ENCODE measurements at places on chromosomes 6 and 20.

DNA sequence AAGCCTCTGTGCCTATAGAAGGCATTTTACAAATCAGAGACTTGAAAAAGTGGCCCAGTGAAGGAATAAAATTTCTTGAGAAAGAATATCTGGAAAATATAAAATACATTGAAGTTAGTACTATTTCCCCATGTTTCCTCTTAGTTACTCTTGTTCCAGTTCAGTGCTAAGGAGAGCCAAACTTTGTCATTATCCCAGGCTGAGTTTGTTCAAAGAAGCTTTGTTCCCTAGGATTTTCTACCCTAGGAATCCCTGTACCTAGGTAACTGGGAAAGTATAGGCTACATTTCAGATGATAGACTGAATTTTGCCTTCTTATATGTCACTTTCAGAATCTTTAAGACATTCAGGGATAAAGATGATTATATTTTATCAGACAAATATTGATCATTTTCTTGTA lies 1395.7 kb upstream of the MAP3K7 start:
- DNase-seq = no peak

- DNase-seq = no peak
These were observed 2.3 kb upstream of the TLDC2 start for GRCh38 chr20:36873498-36874189.

DNA sequence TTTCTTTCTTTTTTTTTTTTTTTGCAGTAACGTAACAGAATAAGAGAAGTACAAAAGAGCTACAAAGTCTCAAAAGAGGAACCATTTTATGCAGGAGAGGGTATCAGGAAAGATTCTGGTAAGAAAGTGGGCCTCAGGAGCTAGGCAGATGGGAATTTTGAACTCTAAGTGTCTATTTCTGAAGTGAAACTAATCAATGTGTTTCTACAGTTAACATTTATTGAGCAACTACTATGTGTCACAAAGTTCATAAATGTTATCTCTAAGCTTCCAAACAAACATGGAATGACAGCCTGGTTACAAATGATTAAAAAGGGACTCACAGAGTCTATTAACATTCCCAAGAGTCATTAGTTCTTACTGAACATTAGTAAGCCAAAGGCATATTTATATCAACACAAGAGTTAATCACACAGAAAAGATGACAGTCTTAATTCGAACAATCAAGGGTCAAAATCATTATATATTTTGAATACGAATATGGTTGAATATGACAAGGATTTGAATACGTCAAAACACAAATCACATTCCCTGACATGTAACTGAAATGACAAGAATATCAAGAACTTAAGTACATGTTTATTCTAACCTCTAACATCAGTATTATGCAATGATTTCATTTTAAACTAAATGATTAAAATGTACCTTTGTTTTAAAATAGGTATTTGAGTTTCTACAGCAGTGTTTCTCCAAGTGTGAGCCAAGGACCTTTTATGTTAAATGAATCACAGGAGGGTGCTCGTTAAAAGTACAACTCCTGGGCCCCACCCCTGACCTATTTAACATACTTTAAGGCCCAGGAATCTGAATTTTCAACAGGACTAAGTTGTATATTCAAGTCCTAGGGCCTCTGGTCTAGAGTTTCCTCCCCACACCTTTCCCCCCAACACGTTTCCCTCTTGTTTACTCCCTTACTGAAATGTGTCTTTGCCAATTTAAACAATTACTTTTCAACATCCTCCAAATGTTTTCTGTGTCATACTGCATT lies 89.7 kb downstream of the ATXN1 start:
- no peak for DNase-seq

GRCh38 chr20:46930640-46931339 lies 36.1 kb downstream of the EYA2 start:
- no peak for DNase-seq

DNA sequence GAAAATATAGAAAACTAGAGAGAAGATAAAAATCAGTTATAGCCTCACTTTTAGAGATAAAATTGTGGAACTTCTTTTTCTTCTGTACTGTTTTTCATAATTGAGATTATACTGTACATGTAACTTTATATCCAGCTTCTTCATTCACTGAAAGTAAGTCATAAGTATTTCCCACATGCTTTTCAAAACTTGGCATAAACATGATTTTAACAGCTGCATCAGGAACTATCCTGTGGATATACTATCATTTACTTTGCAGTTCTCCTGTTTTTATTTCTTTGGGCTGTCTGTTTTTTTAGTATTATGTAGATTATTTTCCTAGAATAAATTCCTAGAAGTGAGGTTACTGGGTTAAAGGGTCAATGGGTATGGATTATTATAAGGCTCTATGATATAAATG lies 14.8 kb downstream of the DSTN start:
- no peak for DNase-seq

DNA sequence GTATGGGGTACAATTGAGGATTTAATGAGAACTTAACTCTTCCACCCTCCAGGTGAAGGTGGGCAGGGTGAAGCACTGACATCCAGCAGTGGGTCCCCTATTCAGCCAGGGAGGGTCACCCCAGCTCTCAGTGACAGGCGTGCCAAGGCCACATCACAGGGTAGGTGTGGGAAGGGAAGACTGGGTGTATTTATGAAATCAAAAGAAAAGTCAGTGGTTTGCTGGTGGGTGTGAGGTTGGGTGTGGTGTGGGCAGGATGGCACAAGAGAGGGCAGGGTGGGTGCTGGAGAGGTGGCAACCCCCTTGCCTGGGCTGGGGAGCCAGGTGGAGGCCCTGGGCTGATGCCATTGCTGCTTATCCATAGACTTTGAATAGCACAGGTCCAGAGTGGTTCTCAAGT lies 16.6 kb downstream of the SYNDIG1 start:
- no peak for DNase-seq

DNA sequence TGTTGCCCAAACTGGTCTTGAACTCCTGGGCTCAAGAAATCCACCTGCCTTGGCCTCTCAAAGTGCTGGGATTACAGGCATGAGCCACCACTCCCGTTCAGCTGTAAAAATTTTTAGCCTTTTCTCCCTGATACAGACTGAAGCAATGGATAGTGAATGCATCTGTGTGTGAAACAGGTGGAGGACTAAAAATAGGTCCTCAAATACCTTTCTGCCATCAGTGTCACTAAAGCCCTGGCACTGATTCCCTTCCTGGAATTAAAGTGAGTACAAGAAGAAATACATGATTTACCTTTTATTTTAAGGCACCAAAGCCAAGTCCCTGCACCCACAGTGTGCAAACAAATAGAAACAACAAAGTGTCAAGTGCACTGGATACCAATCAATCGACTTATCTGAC lies 25.1 kb downstream of the TULP4 start:
- DNase-seq = no peak

- DNase-seq = no peak
These were observed 20.9 kb downstream of the DEK start for GRCh38 chr6:18243302-18243893.

DNA sequence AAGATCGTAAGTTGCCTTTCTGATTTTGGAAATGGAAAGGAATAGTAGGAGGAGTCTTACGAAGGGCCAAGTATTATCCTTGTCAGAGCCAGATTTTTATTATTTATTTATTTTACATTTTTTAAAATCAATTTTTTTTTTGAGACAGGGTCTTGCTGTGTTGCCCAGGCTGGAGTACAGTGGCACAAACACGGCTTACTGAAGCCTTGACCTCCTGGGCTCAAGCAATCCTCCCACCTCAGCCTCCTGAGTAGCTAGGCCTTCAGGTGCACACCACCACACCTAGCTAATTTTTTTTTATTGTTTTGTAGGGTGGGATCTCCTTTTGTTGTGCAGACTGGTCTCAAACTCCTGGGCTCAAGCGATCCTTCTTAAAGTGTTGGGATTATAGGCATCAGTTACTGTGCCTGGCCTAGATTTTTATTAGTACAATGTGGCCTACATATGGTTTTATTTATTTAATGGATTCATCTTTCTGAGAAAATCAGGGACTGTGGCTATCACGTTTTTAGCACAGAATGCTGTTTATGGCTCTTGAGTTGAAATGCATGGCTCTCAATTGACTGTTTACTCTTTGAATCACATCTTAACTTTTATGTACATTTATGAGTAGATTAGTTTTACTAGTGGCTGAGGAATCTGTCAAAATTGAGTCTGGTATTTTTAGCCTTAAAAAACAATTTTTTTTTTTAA lies 16.7 kb downstream of the CDC5L start:
- DNase-seq = no peak

DNA sequence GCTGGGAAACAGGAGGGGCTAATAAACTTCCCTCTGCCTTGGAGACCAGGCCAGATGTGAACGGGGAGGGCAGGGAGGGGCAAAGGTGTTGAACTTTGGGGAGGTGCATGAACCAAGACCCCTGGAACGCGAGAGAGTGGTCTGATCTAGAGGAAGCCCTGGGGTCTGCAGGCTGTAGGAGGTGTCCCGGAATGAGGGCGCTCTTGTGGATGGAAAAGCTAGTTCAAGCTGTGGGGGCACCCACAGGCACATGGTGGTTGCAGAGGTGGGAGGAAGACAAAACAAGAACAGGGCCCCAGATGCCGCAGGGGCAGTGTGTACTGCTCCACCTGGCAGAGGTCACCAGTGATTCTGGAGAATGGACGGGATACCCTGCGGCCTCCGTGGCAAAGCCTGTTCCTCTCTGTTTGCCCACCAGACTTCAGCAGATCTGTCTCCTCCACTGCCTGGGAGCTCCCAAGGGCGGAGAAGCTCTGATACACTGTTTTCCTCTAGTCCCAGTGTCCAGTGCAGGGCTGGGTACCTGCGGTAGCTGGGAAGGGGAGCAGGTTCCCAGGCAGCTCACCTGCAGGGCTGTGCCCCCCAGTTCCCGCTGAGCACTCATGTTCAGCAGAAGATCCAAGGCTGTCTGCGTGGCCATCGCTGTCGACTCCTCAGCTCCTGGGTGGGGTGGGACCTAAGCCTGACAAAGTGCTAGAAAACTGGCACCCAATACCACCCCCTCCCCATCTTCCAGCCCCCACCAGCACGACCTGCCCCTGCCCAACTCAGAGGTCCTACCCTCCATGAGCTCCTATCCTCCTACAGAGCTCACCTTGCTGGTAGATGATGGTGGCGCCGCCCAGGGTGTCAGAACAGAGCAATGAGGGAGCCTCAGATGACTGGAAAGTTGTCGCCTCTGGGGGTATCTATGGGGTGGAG lies 14.7 kb downstream of the ZNF335 start:
- DNase-seq = no peak

DNA sequence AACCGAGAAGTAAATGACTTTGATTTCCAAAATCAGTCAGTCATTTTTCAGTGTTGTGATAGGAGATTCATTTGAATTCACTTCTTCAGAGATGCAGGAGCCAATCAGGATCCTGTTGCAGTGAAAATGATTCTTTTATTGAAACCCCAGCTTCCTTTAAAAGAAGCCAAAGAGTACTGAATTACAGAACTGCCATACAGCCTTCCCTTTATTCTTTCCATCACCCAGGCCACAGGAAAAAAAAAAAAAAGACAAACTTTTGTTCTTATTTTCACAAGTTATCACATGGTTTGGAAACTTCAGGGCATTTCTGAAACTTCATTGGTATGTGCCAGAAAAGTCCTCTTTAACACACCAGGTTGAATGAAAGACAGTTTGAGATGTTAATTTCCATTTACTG lies 1.8 kb upstream of the CARMIL1 start:
- DNase-seq = no peak

DNA sequence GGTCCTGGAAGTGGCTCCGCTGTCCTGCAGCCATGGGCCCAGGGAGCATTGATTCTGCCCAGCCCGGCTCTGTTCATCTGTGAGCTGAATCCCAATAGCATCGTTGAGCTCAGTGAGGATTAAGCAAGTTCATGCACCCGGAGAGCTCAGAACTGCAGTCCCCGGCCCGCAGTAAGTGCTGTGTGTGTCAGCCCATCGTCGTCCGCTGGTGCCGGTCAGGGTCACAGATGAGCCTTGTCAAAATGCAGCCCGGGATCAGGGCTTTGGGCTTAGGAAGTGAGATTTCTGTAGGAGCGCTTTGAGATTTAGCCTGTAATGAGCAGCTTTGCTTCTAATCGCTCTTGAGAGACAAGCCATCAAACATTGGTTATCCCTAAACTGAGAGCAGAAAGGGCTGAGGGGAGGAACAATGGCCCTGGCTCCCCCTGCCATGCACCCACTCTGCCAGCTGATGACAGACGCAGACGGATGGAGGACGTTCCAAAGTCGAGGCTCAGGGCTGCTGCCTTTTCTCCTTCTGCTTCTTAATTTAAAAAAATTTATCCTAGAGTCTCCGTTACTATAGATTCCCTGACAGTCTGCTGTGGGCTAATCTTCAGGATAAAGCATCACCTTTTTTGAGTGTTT lies 25.6 kb upstream of the SULF2 start:
- DNase-seq = no peak

DNA sequence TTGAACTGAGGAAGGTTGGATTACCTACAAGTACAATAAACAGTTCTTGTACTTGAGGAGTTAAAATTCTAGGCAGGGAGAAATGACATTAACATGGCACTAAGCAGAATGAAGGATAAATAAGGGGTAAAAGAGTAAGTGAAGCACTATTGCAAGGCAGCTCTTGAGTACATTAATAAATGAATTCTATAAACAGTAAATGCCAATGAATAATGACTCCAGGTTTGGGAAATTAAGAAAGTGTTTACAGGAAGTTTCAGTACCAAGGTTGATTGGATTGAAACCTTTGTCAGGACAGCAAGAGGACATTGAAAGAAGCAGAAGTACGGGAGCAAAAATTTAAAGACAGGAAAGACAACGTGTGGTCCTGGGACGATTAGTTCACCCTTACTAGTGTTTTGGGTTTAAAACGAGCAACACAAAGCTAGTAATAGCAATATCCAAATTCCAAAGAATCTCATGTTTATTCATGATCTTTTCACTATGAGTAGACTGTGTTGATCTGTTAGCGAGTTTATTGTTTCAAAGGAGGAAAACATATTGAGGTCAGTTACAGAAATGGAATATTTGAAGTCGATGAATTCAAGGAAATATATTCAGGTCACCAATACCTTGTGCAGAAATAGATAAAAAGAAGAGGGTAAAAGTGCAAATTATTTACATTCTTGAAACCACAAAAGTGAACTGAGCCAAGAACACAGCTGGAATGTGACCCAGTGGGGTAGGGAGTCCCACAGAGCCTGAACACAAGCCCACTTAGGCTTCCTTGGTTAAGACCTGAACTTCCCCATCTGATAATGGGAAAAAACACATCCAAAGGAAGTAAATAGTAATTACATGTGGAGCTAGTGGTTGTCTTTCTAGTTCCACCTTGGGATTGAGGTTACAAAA lies 80.8 kb downstream of the MKKS start:
- no peak for DNase-seq

- peak; percentile 90 for DNase-seq
These were observed at the start of gene ARFGEF2 for GRCh38 chr20:48921168-48921882. Gene ARFGEF2 (plus strand): TSS chr20:48921711. CDS start chr20:48921890, 179 bp downstream.
